ENCODE measurements at places on chromosomes 13 and 19. TPM values are rescaled to one million over a fixed set of nuclear protein-coding genes. Genes with fewer than 3 reads are reported as not detected.

Gene PCSK4
- total RNA-seq = 1.5 TPM

GRCh38 chr13:99636306-99636705 is 135.0 kb downstream of the TM9SF2 start:
- no peaks in the 10 kb centered on the region for H3K4me1 ChIP-seq
- H3K27me3 ChIP-seq = no peaks in the 10 kb centered on the region
- H3K27ac ChIP-seq = no peak overlapping the region
- DNase-seq = no peak
- H3K36me3 ChIP-seq = no peaks in the 10 kb centered on the region

DNA sequence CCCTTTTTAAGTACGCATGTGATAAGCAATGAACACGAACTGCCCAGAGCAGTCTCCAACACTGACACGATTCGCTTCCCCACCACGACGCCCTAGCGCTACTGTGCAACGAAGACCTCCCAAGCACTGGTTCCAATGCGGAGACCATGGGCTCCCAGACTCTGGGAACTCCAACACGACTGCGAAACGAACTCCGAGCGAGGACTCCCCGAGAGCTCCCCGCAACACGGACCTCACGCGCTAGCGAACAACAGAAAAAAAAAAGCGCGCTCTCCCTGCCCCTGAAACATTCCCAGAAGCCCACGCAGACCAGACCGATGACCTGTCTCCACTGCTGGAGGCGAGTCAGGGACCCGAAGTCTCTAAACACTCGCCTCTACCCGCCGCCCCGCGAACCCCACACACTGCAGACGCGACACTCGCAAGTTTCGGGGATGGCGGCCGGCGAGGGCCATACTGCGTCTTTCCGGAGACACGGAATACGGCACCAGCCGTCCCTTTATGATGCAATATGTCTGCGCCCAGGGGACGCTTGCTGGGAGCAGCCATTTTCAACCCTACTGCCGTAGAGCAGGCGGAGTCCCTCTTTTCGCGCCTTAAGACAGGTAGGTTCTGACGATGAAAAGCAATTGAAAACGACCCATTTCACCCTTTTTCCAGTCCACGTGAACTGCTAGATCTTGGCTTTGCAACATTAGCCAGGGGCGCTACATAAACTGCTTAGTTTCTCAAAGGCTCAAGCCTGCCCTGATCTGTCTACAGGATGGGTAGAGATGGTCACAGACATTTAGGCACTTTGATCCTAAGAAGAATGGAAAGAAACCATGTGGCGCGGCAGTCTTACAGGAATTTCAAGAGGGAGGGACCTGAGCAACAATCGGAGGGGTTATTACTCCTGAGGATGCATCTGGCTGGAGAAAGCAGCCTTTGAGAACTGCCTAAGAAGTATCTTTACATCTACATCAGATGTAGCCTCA is at the start of gene ZNF577:
ZNF577 (minus strand) TSS at position 430 of the 977 bp plus-strand sequence. CDS start 7,569 bp downstream, outside the sequence.
- H3K4me3 ChIP-seq = peak within 1 kb of the TSS; percentile 85
- H3K4me1 ChIP-seq = no peaks in the 10 kb centered on the region
- H3K36me3 ChIP-seq = peaks cover 28% of the 10 kb centered on the region

DNA sequence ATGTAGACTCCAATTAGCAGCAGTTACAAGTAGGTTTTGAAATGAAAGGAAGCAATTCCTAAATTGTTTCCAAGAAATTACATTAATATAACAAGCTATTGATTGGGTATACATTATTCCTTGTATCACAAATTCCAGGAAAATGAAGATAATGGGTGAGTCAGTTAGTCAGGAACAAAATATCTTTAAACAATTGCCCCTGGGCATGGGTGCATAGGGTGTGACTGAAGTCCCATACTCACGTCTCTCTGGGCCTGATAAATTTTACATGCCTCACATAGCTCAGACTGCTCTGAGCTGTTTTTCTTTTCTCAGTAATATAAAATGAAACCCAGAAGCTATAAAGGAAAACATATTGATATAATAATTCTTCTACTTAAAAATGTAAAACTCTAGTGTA is 87.8 kb downstream of the FNDC3A start:
- no peaks in the 10 kb centered on the region for H3K27me3 ChIP-seq
- no peak for DNase-seq
- H3K36me3 ChIP-seq = no peaks in the 10 kb centered on the region

Data from ascending aorta (tissue), 2 donors.